NCI-H2107 (cell line): ENCODE measurements at places on chromosomes 7 and 10.

DNA sequence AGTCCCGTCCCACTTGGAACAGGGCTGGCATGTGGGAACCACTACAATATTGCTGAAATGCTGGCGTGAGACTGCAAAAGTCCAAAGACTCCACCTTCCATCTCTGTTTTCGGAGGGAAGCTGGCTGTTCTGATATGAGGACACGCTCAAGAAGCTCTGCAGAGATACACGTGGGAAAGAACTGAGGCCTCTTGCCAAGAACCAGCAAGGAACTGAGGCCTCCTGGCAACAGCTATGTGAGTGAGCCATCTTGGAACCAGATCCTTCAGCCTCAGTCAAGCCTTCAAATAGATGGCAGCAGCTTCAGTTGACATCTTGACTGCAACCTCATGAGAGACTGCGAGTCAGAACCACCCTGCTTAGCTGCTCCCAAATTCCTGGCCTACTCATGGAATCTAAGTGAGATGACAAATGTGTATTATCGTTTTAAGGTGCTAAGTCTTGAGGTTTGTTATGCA is 30.8 kb downstream of the SGMS1 start:
- DNase-seq = no peak

DNA sequence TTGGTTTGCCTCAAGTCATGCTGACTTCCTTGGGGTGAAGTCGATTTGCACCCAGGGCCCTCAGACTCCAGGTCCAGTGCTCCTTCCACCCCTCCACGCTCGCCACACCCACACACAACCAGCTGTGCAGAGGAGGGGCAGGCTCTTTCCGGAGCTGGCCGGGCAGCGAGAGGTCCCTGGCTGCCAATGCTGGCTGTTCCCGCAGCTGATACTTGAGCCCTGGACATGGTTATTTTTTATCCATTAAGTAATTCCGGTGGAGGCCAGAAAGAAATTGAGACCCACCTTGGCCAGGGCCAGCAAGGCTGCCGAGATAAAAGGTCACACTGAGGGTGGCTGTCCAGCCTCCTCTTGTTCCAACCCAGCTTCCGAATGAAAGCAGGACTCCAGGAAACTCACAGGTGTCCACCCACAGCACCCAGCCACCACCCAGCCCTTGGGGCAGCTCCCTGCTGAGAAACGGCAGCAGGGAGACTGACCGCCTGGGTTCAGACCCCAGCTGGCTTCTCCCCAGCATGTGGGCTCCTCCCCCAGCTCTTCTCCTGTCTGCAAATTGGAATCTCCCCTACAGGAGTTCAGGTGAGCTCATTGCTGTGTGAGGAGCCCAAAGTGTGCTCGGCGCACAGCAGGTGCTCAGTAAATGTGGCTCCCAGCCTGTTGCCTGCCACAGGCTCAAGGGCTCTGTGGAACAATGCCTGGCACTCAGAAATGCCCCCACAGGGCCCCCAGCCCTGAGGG is 77.8 kb downstream of the PDGFA start:
- DNase-seq = no peak

DNA sequence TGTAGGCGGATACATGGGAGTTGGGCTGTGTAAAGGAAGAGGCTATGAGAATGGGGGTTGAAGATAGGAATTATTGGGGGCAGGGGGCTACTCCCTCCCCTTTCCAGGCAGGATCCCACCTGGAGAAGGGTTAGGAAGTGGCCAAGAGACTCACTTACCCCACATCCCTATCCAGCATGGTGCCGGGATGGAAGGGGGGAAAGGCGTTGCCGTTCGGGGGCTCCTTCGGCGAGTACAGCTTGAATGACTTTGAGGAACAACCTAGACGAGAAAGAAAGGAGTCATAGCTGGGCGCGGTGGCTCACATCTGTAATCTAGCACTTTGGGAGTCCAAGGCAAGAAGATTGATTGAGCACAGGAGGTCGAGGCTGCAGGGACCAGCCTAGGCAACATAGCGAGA is 8.9 kb downstream of the LDB1 start:
- DNase-seq = no peak

- DNase-seq = no peak
These were observed 303.4 kb downstream of the WDR37 start for GRCh38 chr10:1359626-1359955.

DNA sequence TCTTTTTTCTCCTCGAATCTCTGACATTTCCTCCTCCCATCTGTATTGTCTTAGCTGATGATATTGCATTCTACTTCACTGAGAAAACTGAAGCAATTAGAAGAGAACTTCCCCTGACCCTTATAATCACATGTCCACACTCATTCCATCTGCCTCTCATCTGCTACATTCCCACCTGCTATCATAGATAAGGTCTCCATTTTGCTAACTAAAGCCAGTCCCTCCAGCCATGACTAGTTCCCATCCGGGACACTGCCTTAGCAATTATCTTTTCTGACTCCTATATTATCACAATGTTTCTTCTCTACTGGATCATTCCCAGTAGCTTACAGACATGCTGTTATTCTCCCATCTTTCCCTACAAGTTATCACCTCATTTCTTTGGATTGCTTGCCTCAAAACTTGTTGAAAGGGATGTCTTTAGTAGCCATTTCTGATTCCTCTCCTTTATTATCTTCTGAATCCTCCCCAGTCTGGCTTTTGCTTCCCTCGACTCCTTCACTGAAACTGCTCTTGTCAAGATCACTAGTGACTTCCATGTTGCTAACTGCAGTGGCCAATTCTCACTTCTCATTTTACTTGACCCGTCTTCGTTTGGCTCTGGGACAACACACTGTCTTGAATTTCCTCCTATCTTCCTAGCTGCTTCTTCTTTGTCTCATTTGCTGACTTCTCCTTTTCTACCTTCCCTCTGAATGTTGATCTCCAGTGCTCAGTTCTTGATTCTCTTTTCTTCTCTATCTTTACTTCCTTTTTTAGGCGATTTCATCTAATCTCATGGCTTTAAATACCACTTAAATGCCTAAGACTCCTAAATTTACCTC is 35.9 kb downstream of the FZD1 start:
- no peak for DNase-seq

GRCh38 chr7:155858521-155859061 is 46.3 kb upstream of the SHH start:
- DNase-seq = no peak

DNA sequence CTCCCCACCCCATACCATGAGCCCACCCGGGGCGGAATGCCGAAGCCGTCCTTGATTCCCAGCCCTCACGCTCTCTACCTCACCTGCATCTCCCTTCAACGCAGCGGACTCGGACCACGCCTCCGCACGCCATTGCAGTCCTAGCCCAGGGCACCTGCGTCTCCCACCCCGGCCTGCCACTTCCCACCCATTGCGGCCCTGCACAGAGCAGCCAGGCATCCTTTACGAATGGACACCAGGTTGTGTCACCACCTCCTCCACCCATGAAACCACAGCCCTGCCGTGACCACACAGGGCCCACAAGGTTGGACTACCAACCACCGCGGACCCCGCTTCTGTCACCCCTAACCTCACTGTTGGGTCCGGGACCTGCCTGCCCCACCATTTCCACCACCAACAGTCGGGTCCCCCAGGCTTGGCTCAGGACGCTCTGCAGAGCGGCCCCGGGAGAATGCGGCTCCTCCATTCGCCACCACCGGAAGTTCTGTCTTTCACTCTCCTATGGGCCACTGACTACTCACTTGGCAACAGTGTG is 232.5 kb downstream of the MAD1L1 start:
- DNase-seq = no peak

- DNase-seq = no peak
These were observed 66.7 kb upstream of the ATP6V0A4 start for GRCh38 chr7:138864667-138865066.

- DNase-seq = no peak
These were observed 1.3 kb downstream of the CTTNBP2 start for GRCh38 chr7:117871778-117872538.

DNA sequence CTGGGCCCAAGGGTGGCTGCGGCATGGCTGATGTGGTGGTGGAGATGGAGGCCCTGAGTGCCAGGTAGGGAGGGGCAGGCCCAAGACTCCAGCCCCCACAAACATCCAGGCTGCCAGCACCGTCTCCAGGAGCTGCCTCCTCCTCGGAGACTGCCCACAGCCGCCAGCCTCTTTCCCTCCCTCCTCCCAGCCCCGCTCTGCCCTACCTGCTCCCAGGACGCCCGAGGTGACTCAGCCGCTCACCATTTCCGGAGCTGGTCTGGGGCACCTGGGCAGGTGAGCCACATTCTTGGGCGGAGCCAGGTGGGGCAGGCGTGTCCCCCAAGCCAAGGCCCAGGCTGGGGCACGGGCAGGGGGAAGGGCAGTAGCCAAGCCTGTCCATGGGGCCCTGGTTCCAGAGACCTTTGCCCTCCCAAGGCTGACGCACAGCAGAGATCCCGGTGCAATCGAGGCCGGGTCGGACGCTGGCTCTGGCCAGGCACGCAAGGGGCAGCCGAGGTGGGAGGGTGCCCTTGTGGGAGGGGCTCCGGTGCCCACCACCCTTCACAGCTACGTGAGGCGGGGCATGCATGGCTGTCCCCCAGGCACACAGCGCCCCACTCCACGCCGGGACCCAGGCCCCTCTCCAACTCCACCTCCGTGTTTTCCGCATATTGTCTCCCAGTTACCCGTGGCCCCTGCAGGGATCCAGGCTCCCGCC is 8.8 kb downstream of the ADAP1 start:
- no peak for DNase-seq
